Inflammatory macrophage treated with lipopolysaccharide for 4 hours (primary cell): ENCODE measurements at places on chromosomes 5 and 9.
A peak's percentile ranks its signal among the peaks of the same experiment; 100 is the strongest.

DNA sequence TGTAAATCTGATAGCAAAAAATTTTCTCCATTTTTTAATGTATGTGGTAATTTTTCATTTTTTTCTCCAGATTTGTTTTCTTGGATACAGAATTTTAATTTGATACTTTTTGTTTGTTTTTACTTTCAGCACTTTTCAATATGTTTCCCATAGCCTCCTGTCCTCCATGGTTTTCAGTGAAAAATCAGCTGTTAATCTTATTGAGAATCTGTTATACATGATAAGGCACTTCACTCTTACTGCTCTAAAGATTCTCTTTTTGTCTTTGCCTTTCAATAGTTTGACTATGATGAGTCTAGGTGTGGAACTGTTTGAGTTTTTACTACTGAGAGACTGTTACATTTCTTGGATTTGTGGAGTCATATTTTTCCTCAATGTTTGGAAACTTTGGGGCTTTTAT is 455.7 kb upstream of the NUDT12 start:
- DNase-seq, result no peak

GRCh38 chr9:23746317-23746716 is 79.7 kb downstream of the ELAVL2 start:
- no peak for DNase-seq

DNA sequence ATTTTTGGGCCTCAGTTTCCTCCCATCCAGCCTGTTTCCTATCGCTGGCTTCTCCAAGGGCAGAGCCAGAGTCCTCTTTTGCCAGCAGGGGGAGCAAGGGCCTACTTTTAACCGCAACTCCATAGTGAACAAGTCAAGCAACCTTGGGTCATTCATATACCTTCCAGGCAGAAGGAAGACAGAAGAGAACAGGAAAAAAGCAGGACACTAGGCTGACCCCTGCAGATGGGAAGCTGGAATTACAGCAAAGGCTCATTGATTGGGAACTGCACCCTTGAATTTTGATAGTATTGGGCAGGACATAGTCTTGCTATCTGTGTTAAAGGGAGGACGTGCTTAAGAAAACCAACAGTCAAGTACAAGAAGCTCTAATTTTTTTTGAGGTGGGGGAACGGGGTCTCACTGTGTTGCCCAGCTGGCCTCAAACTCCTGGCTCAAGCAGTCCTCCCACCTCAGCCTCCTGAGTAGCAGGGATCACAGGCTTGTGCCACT is 30.1 kb downstream of the QRFP start:
- DNase-seq, result peak; percentile 68

DNA sequence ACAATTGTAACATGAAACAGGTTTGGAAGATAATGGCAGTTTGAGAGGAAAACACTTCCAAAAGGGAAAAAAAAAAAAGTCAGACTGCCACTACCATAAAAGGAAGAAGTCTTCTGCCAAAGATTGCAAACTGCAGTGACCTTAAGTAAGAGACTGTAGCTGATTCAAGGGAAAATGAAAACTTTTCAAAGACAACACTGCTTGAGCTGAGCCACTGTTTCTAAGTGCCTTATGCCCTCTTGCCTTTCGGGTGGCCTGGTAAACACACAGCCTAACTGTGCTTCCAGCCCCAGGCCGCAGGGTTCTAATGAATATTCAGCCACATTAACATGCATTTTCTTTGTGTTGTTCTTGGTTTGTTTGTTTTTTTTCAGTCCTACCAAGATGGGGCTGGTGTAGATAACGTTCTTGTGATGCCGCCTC is 354.6 kb downstream of the BNC2 start:
- no peak for DNase-seq

GRCh38 chr5:32233220-32233695 is 59.1 kb upstream of the GOLPH3 start:
- DNase-seq, result peak; percentile 16

- DNase-seq, result no peak
Observed at GRCh38 chr9:98698856-98699255, 9.9 kb downstream of the GABBR2 start.

- DNase-seq, result no peak
Observed at GRCh38 chr5:514673-515072, 9.6 kb downstream of the SLC9A3 start.

DNA sequence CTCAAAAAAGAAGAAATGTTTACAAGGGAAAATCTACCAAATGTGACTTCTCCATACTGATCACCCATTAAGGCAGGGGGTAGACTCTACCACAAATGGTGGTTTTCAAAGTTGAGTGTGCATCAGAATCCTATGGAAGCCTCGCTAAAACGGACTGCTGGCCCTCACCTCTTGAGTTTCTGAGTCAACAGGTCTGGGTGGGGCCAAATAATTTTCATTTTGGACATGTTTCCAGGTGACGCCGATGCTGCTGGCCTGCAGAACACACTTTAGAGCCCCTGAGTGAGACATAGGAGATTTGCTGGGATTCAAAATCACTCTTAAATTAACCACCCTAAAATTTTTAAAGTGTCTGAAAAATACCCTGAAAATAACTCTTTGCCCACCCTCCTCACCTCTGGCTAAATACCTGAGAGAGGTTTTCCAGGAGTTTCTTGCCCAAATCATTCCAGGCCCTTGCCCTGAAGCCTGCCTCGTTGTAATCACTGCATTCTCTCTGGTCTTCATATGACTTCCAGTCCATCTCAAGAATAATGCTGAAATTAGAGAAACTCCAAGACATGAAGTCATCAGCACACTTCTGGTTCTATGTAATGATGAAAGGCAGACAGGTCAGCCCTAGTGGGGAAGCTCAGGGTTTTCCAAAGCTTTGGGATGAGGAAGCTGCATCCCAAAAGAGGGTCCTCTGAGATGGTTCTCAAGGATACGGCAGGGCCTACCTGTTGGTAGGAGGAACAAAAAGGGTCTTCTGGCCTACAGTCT is 18.2 kb downstream of the C9orf152 start:
- peak; percentile 80 for DNase-seq

- peak; percentile 14 for DNase-seq
Observed at GRCh38 chr9:16030528-16031185, 477.8 kb downstream of the CCDC171 start.
